ENCODE measurements at places on chromosomes 13 and 19.

GRCh38 chr19:51503286-51503817 is 1.8 kb upstream of the SIGLEC12 start:
- no peak for DNase-seq

- no peak for DNase-seq
Measured at GRCh38 chr19:3006075-3006767, 22.9 kb downstream of the TLE2 start.

GRCh38 chr13:76750126-76750525 is 136.1 kb downstream of the KCTD12 start:
- DNase-seq: no peak

DNA sequence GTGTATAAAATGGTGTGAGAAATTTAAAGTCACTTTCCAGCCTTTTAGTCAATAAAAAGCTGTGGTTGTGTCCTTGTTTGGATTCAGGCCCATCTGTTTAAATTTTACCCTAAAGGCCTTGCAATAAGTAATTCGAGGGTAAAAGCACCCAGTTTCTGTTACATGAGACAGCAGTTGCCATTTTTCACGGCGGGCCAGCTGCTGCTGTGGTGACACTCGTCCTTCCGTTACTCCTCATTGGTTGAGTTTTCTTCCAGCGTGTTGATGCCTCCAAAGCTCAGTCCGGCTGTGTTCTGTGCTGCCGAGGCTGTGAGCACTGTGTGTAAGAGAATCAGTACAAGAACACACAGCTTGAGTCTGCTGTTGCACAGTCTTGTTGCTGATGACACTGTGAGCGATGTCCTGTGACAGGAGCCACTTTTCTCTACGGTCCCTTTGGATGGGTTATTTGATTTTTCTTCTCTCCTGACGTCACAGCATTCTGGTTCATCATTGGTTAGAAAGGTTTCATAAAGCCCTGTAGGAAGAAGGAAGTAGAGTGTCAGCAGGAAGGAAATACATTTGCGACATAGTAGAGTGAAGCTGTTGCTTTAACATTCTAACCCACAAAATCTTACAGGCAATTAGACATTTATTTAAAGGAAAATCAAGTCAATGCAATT is 602.5 kb upstream of the ARGLU1 start:
- no peak for DNase-seq

- DNase-seq: no peak
Measured at GRCh38 chr13:24153347-24153746, 7.2 kb upstream of the SPATA13 start.

DNA sequence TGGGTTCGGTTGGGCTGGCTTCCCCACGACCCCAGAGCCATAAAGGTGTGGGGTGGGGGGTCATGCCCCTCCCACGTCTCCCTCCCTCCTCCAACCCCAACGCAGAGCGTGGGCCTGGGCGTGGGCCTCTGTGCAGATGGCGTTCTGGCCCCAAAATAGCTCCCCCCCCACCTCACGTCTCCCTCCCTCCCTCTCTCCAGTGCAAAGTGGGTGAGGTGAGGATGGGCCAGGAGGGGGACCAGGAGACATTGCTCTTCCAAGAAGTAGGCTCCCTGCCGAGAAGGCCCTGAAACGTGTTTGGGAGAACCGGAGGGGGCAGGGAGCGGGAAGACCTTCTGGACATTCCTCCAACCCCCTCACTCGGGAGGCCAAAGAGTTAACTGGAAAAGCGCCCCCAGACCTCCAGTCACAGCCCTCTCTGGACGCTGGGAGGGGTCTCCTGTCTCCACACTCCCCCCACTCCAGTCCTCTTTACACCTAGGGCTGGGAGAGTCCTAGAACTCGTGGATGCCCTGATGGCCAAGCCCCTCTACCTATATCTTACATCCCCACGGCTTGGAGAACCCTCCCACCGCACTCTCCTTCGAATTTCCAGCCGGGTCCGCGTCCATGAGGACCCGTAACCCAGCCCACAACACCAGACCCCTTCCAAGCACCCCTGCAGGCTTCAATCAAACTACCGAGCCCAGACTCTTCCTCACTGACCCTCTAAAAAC is 855 bp downstream of the UNC13A start:
- no peak for DNase-seq

- DNase-seq: peak; percentile 10
Measured at GRCh38 chr13:27079421-27079958, 92.1 kb downstream of the USP12 start.

- no peak for DNase-seq
Measured at GRCh38 chr13:94233401-94233800, 246.1 kb downstream of the DCT start.

DNA sequence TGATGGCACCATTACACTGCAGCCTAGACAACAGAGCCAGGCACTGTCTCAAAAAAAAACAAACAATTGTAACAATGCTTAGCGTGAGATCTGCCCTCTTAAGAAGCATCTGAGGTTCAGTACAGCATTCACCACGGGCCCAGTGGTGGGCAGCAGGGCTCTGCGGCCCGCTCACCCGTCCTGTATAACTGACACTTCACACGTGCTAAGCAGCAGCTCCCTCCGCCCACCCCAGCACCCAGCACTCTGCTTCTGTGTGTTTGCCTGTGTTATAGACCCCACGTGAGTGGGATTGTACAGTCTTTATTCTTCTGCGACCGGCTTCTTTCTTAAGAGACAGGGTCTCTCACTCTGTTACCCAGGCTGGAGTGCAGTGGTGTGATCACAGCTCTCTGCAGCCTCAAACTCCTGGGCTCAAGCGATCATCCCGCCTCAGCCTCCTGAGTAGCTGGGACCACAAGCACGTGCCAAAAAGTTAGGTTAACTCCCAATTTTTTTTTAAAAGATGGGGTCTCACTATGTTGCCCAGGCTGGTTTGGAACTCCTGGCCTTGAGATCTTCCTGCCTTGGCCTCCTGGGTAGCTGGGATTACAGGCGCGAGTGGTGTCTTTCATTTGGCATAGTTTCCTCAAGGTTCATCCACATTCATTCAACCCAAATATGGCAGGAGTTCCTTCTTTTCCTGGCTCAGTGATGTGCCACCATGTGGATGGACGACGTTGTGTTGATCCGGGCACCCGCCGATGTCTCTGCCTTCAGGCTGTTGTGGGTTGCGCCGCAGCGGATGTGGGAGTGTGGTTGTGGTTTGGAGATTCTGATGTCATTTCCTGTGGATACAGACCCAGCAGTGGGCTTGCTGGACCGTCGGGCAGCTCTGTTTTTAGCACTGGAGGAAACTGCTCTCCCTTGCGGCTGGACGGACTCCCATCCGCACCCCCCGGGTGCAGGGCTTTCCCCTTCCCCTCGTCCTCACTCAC is 170.0 kb downstream of the KDM4B start:
- peak; percentile 37 for DNase-seq

GRCh38 chr19:55141696-55142095 is 7.3 kb downstream of the TNNT1 start:
- DNase-seq: no peak

DNA sequence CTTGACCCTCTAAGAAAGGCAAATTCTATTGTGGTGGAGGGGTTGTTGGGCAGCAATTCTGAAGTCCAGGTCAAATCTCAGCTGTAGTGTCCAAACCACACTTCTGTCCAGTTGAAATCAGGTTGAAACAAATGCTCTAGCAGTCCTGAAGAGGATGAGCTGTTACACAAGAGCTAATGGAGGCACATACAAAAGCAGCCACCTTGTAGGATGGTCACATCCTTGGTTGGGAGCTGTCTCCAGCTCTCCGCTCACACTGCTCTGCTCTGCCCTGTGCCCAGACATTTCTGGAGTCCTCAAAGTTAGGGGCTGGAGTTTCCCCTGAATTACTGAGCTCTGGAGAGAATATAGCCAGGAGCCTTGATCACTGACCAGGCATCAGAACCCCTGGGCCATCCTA is 47.2 kb downstream of the GPR12 start:
- no peak for DNase-seq
